ENCODE measurements at places on chromosomes 11 and 22. TPM values are rescaled to one million over a fixed set of nuclear protein-coding genes. Genes with fewer than 3 reads are reported as not detected.

DNA sequence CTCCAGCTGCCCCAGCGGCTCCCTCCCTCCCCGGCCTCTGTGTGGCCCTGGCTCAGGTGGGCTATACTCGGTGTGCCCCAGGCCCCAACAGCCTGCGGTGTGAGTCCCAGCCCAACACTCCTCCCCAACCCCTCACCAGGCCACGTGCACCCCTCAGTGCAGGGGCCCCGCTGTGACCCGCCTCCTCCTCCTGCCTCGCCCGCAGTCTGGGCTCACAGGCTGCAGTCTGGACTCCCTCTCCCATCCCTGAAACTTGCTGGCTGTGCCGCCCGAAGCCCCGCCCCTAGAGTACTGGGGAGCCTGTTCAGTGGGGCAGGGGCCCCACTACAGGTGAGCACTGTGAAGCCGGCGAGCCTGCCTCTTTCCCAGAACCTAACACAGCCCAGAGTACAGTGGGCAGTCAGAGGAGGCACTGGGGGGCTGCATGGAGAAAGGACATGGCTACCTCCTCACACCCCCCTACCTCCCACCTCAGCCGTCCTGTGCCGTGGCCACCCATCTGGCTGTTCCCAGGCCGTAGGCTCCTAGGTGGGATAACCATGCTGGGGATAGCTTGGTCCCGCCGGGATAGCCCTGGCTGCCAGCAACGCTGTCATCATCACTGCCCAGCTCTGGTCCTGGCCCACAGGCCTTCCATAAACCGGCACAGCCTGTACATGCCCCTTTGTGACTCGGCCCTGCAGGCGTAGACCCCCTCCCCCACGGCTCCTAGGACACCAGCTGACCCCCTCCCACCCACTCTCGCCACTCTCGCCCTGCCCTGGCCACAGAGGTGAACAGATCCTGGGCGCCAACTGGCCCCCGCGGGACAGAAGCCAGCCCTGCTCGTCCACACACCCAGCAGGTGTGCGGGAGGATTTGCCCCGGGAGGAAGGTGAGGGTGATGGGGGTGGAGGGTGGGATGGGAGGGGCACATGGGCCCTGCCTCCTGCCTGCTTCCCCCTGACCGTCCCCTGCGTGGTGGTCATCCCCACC lies 29.7 kb downstream of the CELSR1 start:
- no peak for DNase-seq

DNA sequence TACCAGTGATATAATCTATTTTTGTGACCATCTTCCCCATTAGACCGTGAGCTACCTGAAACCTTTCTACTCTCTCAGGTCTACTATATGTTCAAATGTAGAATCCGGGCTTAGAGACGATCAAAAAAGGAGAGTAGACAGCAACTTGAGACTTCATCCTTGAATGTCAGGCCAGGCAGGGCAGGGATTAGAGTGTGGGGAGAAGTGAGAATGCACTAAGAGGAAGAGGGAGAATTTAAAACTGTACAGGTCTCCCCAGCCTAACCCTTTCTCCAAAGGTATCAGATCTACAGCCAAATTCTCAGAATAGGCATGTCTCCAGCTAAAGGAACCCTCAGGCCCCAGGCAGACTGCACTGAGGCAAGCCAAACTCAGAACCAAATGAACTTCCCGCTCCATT lies 935 bp downstream of the LAMTOR1 start:
- no peak for DNase-seq

DNA sequence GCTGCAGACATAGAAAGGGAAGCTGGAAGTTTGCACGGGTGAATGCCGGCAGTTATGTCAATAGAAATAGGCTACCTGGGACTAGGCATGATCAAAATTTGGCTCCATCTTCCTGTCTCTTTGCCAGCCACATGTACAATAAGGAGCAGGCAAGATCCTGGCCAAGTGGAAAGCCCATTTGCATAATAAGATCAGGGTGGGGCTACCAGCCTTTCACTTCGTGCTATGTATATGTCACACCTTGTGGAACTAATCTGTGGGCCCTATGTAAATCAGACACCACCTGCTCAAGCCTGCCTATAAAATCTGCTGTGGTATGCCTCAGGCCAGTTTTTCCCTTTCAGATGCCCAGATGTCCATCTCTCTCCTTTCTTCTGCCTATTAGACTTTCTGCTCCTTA lies 79.3 kb upstream of the DRD2 start:
- DNase-seq = no peak

GRCh38 chr11:44467931-44468330 lies 97.5 kb upstream of the CD82 start:
- DNase-seq = no peak

DNA sequence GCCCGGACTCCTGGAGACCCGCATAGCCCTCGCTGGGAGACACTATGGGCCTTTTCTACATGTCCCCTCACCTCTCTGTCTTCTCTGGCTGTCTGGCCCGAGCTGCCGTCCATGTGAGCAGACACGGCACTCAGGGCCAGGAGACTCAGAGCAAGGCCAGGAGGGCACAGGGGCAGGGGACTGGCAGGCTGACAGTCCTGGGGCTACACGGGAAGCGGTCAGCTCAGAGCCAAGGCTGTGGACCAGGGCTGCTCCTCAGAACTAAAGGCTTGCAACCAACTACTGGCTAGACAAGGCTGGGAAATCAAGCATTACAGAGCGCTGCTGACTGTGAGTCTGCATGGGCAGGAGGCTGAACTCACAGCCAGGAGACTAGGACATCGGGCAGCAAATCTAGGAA lies 56.1 kb upstream of the CDON start:
- DNase-seq = no peak

DNA sequence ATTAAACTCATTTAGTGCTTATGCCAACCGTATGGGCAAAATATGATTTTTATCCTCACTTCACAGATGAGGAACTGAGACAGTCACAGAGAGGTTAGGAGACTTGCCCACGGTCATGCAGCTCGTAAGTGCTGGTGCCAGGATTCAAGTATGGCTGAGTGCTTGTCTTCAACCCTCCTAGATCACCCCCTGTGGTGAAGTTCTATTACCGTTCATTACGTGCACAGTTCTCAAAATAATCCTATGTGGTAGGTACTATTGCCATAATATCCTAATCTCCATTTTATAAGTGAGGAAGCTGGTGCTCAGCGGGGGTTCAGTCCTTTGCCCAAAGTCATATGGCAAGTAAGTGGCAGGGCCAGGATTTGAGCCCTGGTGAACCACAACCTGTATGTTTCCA lies 1.5 kb downstream of the MIEF1 start:
- DNase-seq = no peak

DNA sequence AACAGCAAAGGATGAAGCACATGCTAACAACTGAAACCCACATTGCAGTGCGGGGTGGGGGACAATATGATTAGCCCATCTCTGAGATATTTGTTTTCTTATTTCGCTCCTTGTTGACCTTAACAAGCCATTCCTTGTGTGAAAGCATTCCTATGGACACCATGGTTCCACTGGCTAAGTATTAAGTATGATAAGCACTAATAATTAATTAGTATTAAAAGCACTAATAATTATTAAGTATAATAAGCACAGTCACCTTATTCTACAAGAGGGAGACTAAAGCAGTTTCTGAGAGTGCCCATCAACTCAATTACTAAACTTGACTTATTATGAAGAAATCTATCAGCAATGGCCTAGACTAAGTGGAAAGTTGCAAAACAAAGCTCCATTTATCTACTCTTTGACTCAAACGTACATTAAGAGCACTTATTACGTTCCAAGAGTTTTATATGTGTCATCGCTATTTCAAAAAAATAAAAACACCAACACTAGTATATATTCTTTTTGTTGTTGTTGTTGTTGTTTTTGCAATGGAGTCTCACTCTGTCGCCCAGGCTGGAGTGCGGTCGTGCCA lies 65.3 kb downstream of the RBFOX2 start:
- DNase-seq = no peak

- DNase-seq = no peak
Observed at GRCh38 chr11:113103932-113104690, 142.9 kb downstream of the NCAM1 start.

DNA sequence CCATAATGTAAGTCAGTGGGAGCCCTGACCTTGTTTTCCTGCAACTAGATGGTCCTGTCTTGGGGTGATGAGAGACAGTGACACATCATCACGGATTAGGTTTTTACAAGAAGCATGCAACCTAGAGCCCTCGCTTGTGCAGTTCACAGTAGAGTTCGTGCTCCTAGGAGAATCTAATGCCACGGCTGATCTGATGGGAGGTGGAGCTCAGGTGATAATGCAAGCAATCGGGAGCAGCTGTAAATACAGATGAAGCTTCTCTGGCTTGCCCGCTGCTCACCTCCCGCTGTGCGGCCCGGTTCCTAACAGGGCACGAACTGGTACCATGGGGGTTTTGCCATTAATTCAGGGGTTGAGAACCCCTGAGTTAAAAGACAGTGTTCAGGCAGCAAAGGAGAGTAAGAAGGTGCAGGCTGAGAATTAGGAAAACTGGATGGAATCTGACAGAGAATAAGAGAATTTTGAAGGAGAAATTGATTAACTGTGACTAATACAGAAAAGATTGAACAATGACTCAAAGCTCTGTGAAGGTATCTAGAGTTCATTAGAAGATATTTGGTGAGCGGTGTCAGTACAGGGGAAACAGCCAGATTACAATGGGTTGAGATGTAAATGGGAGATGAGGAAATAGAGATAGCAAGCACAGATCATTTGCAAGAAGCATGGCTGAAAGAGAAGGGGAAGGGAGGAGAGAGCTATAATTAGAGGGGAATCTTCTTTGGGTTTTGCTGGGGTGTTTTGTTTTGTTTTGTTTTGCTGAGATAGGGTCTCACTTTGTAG lies 21.0 kb downstream of the WEE1 start:
- no peak for DNase-seq

DNA sequence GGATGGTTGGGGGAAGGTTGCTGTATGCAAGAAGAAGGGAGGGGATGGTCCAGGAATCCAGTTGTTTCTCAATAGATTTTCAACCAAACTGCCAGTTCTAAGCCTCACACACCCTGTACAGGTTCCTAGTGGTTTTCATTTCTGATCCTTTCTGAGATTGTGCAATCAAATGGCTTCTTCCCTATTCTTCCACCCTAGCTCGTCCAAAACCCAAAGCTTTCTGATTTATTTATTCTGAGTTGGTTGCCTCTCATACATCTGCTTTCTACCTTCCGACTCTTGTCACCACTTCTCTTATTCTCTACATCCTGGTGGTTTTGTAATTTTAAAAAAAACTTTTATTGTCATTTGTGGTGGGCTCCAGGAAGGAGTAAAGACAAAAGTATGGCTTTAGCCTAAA lies 12.6 kb downstream of the OR5A2 start:
- DNase-seq = no peak

DNA sequence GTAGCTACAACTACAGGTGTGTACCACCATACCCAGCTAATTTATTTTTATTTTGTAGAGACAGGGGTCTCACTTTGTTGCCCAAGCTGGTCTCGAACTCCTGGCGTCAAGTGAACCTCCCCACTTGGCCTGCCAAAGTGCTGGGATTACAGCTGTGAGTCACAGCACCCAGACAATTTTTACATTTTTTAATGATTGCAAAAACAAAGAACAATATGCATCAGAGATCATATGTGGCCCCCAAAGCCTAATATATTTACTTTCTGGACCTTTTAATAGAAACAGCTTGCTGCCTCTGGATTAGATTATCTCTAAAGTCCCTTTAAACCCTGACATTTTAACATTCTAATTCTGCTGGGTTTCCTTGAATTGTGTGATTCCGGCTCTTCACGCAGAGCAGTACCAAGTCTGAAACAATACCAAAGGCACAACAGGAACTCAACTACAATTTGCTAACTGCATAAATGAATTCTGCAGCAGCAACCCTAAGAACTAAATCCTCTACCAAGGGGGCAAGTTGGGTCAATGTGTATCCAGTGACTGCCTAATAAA lies 25.0 kb downstream of the RAB30 start:
- no peak for DNase-seq

- no peak for DNase-seq
Observed at GRCh38 chr22:29701155-29701999, 18.4 kb upstream of the CABP7 start.

DNA sequence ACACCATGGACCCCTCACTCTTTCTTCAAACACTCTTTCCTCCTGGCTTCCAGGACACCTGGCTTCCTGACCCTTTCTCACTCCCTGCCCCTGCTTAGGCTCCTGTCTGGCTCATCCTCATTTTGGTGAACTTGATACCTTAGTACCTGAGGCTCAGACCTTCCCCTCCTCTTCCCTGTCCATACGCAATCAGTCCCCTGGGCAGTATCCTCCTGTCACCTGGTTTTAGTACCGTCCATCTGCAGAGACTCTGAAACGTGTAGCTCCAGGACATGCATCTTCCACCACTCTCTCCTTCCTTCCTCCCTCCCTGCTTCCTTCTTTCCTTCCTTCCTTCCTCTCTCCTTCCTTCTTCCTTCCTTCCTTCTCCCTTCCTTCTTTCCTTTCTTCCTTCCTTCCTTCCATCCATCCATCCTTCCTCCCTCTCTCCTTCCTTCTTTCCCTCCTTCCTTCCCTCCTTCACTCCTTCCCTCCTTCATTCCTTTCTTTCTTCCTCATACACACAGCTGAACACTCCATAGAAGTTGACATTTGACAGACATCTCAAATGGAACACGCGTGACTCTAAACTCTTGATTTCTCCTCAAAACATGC lies 1488.6 kb downstream of the TBC1D22A start:
- no peak for DNase-seq

DNA sequence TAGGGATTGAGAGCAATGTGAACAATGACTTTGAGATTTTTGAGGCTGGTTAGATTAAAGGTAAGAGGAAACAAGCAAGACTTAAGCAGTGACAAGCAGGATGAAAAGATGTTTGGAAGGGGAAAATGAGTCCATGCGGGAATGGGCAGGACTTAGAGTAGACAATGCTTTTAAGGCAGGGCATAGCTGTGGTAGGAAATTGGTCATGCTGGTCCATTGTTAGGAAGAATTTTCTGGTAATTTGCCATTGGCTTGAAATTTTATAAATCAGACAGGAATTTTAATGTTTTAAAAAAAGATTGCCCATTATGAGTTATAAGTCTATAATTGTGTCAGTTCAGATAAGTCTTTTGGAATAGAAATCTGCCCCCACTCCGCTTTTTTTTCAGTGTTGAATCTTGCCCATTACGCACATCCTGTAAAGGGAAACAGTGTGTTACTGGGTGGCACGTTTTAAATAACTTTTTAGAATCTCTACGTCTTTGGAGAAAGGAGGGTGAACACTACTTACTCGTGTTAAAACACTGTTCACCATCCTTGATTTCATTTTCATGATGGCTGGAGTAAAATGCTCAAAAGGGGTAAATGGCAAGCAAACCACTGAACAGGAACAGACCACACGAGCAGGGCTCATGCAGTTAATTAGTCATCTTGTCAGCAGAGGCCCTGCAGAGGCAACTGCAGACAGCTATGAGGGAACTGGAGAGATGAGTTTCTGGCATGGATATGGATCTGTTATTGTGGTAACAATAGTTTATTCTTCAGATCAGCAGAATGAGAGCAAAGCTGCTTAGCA lies 25.0 kb downstream of the SWAP70 start:
- no peak for DNase-seq

Gene SERHL2
- total RNA-seq = 2.4 TPM

Gene CYB5R3
- 216 TPM for total RNA-seq

Gene PLCB3
- total RNA-seq = 11.3 TPM

Gene UBQLNL
- total RNA-seq = not detected

Gene RPS25
- 827 TPM for total RNA-seq

Gene SEPTIN5
- 123 TPM for total RNA-seq

Gene TIMM8B
- total RNA-seq = 173 TPM
